ENCODE measurements at places on chromosomes 6 and 20.

GRCh38 chr20:64256282-64256935 is 861 bp downstream of the PCMTD2 start:
- DNase-seq: no peak

GRCh38 chr20:3661814-3662665 is 1.2 kb downstream of the GFRA4 start:
- DNase-seq: peak; percentile 15

GRCh38 chr6:113122060-113122459 is 735.1 kb upstream of the MARCKS start:
- DNase-seq: peak; percentile 23

DNA sequence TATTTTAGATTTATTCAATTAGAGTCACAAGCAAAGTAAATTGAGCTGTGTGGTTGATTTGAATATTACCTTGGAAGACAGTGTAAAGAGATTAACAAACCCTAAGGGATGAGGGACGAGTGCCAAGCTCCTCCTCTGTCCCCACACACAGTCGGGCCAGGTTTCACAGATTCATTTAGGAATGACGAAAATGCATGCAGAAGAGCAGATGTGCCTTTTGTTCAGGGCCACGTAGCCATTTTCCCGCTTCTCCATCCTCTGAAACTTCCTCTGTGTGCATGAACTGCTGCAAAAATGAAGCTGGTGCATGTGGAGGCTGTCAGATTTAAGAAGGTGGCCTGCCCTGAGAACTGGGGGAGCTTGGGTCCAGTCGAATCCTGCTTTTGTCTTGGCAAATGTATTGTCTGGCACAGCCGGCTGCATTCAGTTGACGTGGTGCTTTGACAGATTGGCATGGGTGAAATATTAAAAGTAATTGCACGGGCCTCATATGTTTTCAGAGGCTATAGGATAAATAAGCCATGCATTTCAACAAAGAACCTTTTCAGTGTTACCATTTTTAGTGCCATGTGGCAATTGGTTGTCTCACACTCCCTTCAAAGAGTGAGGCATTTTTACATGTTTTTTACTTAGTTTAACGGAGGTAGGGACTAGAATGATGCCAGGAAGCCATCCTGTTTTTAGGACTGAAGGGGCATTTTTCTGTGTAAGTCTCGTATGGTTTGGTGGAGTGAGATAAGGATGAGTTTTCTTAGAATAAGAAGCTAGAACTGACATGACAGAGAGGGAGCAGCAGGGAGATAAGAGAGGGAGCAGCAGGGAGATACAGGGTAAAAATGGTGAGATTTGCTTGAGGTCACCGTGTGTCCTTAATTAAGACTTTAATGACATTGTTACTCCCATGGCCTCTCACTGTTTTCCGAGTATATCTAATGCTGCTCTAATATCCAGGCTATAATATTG is 361.1 kb downstream of the NRN1 start:
- DNase-seq: no peak

- DNase-seq: no peak
Observed at GRCh38 chr20:51496964-51497363, 45.6 kb downstream of the NFATC2 start.

DNA sequence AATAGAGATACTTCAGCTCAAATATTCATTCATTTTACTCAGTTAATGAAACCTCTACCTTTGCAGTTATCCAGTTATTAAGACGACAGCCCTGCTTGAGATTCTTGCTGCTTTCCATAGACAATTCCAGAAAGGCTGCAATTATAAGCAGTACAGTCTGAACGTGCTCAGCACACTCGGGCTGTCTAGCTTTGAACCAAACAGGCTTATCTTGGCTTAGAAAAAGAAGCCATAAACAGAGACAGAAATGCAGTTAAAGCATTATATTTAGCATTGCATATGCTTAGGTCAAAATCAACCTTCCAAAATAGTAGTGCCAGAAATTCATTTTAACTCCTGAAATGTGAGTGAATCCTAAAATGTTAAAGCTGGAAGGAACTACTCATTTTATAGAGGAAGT is 204.1 kb upstream of the KCNQ5 start:
- no peak for DNase-seq

- no peak for DNase-seq
Observed at GRCh38 chr6:48429021-48429420, 318.0 kb upstream of the PTCHD4 start.

GRCh38 chr6:116586738-116587137 is 15.4 kb downstream of the RWDD1 start:
- no peak for DNase-seq

- DNase-seq: no peak
Observed at GRCh38 chr6:297571-298232, 5.4 kb downstream of the DUSP22 start.

- no peak for DNase-seq
Observed at GRCh38 chr6:140850438-140850837, 1282.3 kb upstream of the GJE1 start.

- no peak for DNase-seq
Observed at GRCh38 chr6:146785001-146785585, 186.3 kb downstream of the ADGB start.

DNA sequence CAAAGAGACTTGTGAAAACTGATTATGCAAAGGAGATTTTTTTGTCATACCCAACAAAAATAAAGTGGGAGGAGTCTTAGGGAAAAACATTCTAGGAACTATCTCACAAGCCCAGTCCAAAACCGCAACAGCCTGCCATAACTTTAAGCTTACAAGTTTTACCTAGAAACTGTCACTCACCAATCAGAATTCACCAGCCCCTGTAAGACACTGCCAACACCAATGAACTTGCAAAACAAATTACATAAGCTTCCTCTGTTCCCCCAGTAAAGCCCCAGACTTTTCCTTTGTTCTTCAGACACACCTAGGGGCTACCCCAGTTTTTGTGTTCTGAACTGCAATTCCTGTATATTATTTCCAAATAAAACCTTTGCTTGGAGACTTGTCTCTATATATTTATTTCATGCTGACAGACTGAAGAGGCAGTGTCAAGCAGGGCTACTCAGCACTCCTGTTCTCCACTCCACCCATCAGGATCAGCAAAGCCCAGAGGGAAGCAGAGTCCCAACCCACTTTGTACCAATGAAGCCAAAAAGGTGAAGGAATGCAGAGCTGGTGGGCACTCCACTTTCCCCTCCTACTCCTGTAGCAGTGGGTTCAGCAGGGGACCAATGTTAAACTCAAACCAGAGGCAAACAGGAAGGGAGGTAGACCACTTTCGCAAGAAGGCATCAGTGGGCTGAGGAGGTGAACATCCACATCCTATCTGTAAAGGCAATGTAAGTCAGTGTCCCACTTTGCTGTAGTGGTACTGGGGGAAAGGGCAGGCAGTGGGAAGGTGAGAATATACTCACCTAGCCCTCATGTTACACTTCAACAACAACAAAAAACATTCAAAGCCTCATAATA is 142.5 kb upstream of the RUNX2 start:
- DNase-seq: no peak

DNA sequence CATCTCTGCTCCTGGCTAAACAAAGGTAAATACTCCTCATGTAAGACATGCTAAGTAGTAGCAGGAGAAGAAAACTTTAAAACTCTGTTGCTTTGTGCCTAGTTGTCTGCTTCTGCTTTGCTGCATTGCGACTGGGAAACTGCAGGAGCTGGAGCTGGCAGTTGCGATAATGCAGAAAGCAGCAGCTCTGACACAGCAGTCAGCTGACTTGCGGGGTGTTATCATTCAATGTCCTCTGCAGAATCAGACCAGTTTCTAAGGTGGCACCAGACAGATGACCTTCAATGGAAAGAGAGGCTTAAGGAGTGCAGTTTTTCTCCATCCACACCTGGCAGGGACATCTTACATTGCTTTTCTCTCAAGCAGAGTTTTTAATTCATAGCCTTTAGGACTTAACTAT is 69.9 kb upstream of the SOX4 start:
- no peak for DNase-seq
